CD8-positive, alpha-beta memory T cell (primary cell): ENCODE measurements at places on chromosomes 5 and 9. TPM values are rescaled to one million over a fixed set of nuclear protein-coding genes. Genes with fewer than 3 reads are reported as not detected.

Gene JAKMIP2
- 1.8 TPM for total RNA-seq

Gene CBY3
- 0.91 TPM for total RNA-seq

Gene NIM1K
- total RNA-seq: 0.70 TPM

Gene LCN10
- 1.2 TPM for total RNA-seq

Gene SH3TC2
- not detected for total RNA-seq

DNA sequence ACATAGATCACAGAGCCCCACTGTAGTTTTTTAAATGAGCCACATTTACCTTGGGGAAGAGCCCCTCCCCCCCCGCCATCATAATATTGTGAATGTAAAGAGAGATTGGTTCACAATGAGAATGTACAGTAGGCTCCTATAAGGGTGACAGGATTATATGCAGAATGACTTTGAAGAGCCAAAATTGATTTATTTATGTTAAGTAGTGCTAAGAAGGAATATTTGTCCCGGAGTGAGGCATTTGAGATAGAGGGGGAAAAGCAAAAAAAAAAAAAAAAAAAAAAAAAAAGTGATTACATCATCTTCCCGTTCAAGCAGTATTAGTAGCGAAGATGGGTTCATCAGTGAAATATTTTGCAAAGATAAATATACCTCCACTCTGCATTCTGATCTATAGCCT lies 73.9 kb downstream of the PIK3R1 start:
- peak overlapping the region; percentile 55 for H3K27ac ChIP-seq
- no peak overlapping the region for H3K4me3 ChIP-seq
- no peaks in the 10 kb centered on the region for H3K27me3 ChIP-seq
- H3K36me3 ChIP-seq: peaks cover 24% of the 10 kb centered on the region

DNA sequence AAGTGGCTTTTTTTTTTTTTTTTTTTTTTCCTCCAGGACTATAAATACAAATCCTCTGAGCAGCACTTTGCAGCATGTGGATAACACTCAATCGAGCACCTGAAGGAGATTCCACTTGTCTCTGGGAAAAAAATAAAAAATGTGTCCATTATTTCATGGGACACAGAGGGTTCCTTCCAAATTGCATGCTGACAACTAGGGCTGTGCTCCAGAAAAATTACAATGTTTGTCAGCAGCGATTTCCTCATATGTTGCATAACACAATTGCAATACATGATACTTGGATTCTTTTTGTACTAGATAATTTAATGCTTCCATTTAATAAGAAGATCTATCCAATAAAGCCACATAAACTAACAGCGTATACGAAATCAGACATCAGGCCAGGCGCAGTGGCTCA lies 84.4 kb downstream of the CDH18 start:
- DNase-seq: no peak
- no peak overlapping the region for H3K4me3 ChIP-seq
- H3K36me3 ChIP-seq: no peaks in the 10 kb centered on the region

DNA sequence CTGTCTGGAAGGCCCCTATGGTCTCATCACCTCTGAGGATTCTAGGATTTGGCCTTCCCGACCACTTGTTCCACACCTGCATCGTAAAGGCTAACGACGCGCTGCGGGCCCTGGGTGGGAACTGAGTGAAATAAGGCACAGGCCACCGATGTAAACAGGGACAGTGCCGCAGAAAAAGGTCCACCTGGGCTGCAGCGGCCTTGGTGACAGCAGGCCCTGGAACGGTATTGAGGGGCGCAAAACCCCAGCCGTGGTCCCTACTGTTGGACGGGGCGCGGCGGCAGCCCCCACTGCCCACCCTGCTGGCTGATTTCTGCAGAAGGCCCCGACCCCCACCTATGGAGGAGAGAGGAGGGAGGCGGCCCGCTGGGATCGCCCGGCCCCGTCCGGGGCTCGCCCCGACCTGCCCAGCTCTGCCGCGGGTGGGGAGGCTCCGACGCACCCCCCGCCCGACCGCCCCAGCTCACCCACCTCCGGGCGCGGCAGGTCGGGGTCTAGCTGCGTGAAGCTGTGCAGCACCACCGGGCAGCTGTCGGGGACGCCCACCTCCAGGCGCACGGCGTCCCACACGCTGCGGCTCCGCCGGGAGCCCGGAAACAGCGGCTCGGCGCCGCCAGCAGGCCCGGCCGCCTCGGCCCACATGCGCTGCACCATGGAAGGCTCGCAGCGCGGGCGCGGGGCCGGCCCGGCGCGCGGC lies 391 bp downstream of the RALGDS start:
- peak overlapping the region; percentile 53 for H3K4me3 ChIP-seq
- H3K4me1 ChIP-seq: peaks cover 62% of the 10 kb centered on the region
- H3K27me3 ChIP-seq: no peaks in the 10 kb centered on the region
- H3K36me3 ChIP-seq: no peaks in the 10 kb centered on the region
- DNase-seq: no peak

GRCh38 chr5:79666758-79667157 lies 22.9 kb upstream of the CMYA5 start:
- H3K27me3 ChIP-seq: no peaks in the 10 kb centered on the region
- DNase-seq: no peak
- no peak overlapping the region for H3K27ac ChIP-seq
- no peak overlapping the region for H3K4me3 ChIP-seq

DNA sequence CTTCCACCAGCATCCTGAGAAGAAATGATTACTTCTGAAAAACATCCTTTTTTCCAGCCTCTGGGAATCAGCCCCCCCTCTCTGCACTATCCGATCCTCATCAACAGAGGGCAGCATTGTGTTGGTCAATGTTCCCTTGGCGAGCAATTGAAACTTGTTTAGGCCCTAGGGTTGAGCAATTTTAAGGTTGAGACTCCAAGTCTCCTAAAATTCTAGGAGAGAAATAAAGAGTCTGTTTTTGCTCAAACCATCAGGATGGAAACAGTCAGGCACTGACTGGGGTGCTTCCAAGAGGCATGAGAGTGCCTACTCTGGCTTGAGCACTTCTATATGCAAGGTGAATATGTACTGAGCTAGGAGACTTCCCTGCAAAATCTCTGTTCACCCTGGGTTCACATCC lies 12.4 kb upstream of the CYFIP2 start:
- peaks cover 56% of the 10 kb centered on the region for H3K36me3 ChIP-seq
- peak overlapping the region; percentile 48 for H3K27ac ChIP-seq
- no peak for DNase-seq
- no peaks in the 10 kb centered on the region for H3K27me3 ChIP-seq
- peak overlapping the region; percentile 8 for H3K4me3 ChIP-seq

DNA sequence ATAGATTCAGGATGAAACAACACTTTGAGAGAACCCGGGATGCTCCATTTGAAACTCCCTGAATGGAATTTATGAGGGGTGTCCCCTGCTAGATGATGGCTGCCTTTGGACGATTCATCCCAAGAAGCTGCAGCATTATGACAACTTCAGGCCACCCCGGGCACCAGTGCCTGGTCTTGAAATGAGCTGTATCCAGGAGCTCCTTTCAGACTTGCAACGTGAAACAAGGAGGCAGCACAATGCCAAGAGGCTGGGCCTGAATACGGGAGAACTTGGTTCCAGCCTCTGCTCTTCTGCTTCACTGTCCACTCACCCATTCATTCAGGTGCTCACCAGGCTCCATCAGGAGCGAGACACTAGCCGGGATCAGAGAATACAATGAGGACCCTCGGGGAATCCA lies 78.3 kb downstream of the STK10 start:
- DNase-seq: no peak
- peaks cover 17% of the 10 kb centered on the region for H3K36me3 ChIP-seq
- H3K4me3 ChIP-seq: no peak overlapping the region
- H3K4me1 ChIP-seq: peaks cover 64% of the 10 kb centered on the region
